Activated T-cell treated with anti-CD3 and anti-CD28 coated beads for 4 hours (primary cell): ENCODE measurements at places on chromosomes 7 and 10.

GRCh38 chr10:30743586-30743985 lies 114.0 kb upstream of the LYZL2 start:
- no peak for DNase-seq

DNA sequence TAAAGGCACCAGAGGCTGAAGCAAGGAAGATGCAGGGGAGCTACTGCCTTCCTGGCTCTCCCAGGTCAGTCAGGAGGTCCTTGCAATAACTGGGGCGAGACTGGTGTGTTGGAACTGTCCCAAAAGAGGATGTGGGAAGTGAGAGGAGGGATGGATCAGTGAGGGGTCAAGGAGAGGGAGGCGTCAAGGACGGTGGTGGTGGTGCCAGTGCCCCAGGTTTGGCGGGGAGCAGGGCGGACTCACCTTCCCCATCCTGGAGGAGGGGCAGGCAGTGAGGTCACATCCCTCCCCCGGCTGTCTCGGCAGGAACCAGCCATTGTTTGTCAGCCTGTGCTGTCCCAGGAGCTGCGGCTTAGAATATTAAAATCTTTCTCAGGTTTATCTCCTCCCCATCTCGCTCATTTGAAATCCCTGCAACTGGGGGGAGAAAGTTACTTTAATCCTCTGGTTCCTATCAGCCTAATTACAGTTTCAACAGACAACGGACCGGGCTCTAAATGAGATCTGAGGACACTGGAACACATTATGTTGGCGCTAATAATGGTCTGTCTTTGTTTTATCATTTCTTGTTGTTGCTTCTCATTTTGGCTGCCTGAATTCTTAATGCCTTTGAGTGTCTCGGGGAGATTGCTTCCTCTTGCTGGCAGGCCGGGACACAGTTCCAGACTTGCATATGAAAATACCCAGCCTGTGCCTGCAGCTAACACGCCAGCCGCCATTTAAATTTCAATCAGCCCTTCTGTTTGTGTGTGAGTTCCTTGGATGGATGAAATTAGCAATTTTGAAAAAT lies 387.5 kb downstream of the RPS24 start:
- no peak for DNase-seq

DNA sequence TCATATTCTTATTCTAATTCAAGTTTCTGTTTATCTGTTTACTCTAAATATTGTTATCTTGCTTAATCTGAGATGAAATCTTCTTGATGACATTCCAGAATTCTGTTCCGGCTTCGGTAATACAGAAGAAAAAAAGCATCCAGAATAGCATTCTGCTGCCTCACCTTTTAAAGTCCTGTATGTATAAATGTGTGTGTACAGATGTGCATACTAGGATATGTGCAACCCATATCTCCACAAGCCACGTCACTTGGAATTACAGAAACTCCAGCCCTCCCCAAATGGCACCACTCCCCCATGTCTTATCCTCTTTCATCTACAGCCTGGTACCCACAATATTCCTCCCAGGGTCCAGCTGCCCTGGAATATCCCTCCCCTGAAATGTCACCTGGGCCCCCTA lies 27.9 kb upstream of the USP6NL start:
- no peak for DNase-seq

DNA sequence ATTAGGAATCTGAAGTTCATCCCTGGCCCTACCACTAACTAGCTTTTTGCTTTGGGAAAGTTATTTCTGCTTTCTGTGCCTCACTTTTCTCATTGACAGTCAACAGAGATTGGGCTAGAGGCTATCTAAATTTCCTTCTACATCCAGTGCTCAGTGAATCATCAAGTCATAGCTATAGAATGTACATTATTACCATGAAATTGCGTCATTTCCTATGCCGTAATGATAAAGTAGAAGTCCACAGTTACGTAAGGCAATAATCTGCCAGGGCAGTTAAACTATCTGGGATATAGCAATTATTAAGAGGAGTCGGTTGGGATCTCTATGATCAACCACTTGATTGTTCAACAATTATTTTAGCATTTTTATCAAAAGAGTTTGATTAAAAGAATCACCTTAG lies 64.4 kb downstream of the ITGB8 start:
- DNase-seq: no peak

GRCh38 chr7:31432836-31433340 lies 81.0 kb upstream of the ITPRID1 start:
- no peak for DNase-seq

DNA sequence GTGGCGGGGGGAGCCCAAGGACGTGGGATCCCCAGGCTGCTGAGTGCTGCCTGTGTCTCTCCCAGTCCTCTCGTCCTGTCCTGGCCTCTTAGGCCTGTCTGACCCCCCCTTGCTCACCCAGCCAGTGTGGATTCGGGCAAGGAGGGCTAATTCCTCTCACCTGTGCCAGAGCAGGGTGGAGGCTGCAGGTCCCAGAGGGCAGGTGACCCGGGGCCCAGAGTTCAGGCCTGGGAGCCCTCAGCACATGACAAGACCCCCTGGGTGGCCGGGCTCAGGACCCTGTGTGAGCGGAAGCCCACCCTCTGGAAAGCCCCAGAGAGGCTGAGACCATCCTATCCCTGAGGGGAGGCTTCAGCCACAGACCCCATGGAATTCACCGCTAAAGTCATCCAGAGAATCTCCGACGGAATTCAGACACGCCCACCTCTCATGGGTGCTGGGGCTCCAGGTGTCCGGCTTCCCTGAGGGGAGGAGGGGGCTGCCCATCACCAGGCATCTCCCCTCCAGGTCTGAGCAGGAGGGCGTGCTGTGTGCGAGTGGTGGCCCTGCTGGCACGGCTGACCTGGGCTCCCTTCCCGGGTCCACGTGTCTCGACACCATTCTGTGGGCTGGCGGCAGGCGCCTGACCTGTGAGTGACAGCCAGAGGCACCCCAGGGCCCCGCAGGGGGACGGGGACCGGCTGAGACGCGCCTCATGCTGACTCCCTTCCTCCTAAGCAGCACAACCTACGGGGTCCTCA lies 5.0 kb downstream of the KNDC1 start:
- DNase-seq: no peak

GRCh38 chr7:40199076-40199802 lies 64.4 kb downstream of the SUGCT start:
- DNase-seq: no peak

DNA sequence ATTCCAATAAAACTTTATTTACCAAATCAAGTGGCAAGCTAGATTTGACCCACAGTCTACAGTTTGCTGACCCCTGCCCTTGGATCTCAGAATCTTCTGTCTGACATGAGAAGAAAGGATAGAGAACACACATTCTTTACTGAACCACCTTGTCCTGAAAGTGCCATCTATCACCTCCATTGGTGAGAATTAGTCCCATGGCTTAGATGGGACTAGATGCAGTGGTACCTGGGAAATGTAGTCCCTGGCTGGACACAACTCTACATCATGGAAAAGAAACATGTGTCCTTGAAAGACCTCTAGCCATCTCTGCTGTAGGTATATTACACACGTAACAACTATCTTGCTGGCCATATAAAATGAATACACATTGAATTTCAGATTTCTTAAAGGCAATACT lies 336.2 kb downstream of the LHFPL3 start:
- no peak for DNase-seq

DNA sequence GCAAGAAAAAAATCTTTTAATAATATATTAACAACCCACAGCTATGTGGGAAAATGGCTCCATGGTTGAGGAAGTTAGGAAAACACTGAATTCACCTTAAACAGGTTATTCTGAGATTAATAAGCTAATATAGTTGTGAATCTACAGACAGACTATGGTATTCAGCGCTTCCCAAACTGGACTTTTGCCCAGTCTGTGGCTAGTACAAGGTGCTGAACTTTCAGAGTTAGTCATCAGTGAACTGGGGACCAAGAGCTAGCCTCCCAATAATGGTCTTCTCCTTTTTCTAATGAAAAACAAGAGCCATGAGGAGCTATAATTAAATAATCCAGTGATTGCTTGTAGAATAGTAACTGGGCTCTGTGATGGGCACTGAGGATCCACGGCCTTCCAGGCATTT lies 65.3 kb downstream of the FRMPD2 start:
- no peak for DNase-seq

DNA sequence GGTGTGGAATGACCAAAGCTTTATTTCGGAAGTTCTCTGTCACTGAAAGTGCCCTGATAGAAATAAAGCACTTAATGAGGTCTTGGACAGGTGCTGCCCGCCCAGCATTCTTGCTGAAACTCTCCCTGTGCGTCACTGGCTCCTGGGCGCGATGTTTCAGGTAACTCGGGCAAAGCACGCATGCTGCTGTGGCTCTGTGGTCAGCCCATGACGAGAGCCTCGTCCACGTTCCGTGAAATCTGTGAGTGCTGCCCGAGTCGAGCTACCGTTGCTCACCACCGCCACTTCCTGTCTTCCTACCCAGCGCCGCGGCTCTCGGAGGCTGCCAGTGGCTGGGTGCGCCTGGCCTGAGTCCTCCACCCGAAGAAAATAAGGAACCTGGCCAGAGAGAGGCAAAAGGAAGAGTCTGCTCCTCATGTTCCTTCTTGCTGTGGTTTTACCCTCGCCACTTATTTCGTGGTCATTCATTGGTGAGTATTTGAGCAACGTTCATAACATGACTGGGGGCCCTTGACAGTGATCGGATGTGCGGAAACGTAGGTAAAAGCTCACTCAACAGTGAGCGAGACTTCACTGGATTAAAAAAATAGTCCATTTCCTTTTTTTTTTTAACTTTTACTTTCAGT lies 95.5 kb downstream of the MAP3K8 start:
- peak; percentile 58 for DNase-seq

DNA sequence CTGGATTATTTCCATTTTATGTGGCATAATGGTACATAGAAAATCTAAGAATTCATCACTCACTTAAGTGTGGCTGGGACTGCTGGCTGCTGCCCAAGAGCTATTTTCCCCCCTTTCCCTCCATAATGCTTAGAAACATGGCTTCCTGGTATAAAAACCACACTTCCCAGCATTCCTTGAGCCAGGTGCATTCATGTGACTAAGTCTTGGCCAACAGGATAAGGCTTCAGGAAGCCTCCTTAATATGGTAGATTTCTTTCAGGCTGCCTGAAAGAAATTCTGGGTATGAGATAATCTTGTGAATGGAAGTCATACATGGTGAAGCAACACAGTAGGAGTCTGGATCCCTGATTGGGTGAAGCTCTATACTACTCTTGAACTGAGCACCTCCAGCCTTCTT lies 178.0 kb downstream of the JAZF1 start:
- DNase-seq: no peak

GRCh38 chr10:3006093-3006492 lies 61.3 kb upstream of the PFKP start:
- DNase-seq: no peak

- DNase-seq: peak; percentile 96
Measured at GRCh38 chr7:39732837-39733804, 109.7 kb downstream of the RALA start.

DNA sequence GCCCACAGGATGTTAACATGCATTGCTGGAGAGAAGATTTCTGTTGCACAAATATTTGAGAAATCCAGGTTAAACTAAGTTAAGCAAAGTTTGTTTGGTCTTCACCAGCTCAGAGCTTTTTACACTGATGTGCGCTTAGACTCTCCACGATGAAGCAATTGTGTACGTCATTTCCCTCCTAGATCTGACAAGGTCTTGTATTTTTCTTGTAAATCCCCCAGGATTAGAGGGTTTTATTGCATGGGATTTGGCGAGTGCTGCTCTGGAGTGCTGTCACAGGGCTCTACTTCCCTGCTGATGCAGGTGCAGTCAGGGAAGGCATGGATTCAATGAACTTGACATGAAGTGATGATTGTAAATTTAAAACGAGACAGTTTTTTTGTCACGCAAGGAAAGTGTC lies 173.3 kb downstream of the PDE1C start:
- DNase-seq: no peak

- DNase-seq: no peak
Measured at GRCh38 chr7:147833557-147833956, 757.0 kb upstream of the C7orf33 start.

GRCh38 chr10:66180581-66181318 lies 745.1 kb upstream of the LRRTM3 start:
- DNase-seq: no peak

- no peak for DNase-seq
Measured at GRCh38 chr10:59562126-59562525, 147.5 kb downstream of the SLC16A9 start.

DNA sequence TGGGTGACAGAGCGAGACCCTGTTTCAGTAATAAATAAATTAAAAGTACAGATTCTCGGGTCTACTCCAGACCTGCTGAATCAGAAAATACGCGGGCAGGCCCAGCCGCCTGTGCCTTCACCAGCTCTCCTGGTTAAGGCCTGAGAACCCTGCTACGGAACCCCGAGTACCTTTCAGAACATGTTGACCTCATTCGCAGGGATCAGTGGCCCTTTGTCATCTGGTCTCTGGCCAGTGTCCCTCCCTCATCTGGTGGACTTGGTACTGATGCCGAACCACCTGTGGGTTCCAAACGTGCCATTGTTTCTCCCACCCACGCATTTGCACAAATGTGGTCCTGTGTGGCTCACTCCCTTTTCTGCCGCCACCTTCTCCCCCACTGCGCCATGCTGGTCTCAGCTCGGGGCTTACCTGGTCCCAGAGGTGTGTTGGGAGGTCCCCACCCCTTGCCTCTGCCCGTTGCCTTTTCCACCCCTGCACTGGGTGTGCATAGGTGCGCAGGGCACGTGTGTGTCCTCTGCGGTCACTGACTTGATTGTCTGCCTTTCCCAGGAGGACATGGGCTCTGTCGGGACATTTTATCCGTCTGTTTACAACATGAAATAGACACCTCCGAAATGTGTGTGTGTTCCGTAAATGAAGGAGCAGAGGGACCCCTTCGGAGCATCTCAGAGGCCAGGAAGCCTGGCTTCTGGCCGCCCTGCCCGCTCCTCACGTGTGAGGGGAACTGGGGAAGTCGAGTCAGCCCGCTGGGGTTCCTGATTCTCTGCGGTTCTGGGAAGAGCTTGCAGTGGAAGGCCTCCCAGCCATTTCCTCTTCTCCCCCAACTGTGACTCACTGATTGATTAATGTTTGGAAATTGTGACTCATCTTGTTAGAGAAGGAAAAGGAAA lies 135.2 kb downstream of the CUX1 start:
- no peak for DNase-seq

DNA sequence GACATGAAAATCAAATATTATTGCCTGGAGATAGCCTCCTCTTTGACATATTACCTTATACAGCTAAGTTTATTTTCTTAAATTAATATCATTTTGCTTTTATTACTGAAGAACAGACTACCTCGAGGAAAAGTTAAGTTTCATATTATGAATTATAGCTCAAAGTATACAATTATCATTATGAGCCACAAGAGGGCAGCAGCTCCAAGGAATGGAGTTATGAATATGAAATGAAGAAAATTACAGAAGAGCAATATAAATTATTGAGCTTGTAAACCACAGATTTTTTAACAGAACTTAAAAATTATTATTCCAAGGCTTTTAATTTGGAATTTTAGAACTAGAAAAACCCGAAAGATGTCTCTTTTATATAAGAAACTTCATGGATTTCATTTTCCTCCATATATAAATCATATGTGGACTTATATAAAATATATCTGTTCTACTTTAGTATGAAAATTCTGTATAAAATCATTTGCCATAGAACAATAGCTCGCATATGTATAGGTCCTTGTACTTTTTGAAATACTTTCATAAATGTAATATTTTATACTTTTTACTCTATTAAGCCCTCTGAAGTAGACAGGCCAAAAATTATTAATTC lies 40.1 kb downstream of the IQUB start:
- DNase-seq: peak; percentile 17
